ENCODE measurements at places on chromosomes 3 and 15. TPM values are rescaled to one million over a fixed set of nuclear protein-coding genes. Genes with fewer than 3 reads are reported as not detected.

P2RY14 gene
- polyA plus RNA-seq: 0.55 TPM

CDC25A gene
- 0.33 TPM for polyA plus RNA-seq

ZNF609 gene
- 9.0 TPM for polyA plus RNA-seq

IL5RA gene
- polyA plus RNA-seq: not detected

RTP3 gene
- polyA plus RNA-seq: not detected

GRIP2 gene
- polyA plus RNA-seq: 24.9 TPM

ZNF774 gene
- polyA plus RNA-seq: 4.3 TPM

QRICH1 gene
- polyA plus RNA-seq: 21.5 TPM

MNS1 gene
- polyA plus RNA-seq: 0.99 TPM

TRH gene
- polyA plus RNA-seq: not detected

SLC12A1 gene
- polyA plus RNA-seq: not detected

SERINC4 gene
- polyA plus RNA-seq: 0.93 TPM

GOLGA6L7 gene
- not detected for polyA plus RNA-seq

FAM107A gene
- polyA plus RNA-seq: 22.6 TPM

TM4SF18 gene
- 2.7 TPM for polyA plus RNA-seq

PAQR5 gene
- 0.14 TPM for polyA plus RNA-seq

PP2D1 gene
- not detected for polyA plus RNA-seq

CFAP100 gene
- not detected for polyA plus RNA-seq

FBXW12 gene
- polyA plus RNA-seq: not detected

PLA2G4D gene
- polyA plus RNA-seq: not detected

POTEB2 gene
- polyA plus RNA-seq: not detected

MELTF gene
- 0.55 TPM for polyA plus RNA-seq

Data from psoas muscle (tissue), 8 donors.